Cortex of kidney (tissue), 1 donor: ENCODE measurements at places on chromosomes 2 and 18.

GRCh38 chr2:8622199-8622911 lies 59.5 kb upstream of the ID2 start:
- DNase-seq: no peak

GRCh38 chr2:167254721-167255120 lies 366.4 kb downstream of the XIRP2 start:
- DNase-seq: no peak

GRCh38 chr2:218127929-218128455 lies 2.2 kb downstream of the CXCR2 start:
- no peak for DNase-seq

- DNase-seq: no peak
These were observed 56.2 kb downstream of the ETAA1 start for GRCh38 chr2:67453310-67453709.

GRCh38 chr2:136251197-136251884 lies 133.4 kb upstream of the CXCR4 start:
- no peak for DNase-seq

- no peak for DNase-seq
These were observed 127.3 kb downstream of the SCG2 start for GRCh38 chr2:223474893-223475292.

DNA sequence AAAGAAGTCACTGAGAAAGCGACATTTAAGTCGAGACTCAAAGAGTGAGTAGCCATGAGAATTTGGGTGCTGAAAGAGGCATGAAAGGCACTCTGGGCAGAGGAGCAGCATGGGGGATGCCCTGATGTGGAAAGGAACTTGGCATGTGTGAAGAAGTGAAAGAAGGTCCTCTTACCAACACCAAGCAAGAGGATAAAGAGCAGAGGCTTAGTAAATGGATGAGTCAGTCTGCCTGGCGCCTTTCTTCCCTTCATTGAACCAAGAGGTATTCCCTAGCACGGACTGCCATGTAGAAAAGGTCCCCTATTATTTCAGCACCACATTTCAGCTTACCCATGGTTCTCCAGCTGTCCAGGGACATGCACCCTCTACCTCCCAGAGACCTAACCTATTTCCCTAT lies 221.1 kb upstream of the NRP2 start:
- DNase-seq: no peak

GRCh38 chr2:26740890-26741302 lies 23.2 kb upstream of the SLC35F6 start:
- DNase-seq: no peak

- no peak for DNase-seq
These were observed 50.2 kb upstream of the KCNE4 start for GRCh38 chr2:223001797-223002175.

DNA sequence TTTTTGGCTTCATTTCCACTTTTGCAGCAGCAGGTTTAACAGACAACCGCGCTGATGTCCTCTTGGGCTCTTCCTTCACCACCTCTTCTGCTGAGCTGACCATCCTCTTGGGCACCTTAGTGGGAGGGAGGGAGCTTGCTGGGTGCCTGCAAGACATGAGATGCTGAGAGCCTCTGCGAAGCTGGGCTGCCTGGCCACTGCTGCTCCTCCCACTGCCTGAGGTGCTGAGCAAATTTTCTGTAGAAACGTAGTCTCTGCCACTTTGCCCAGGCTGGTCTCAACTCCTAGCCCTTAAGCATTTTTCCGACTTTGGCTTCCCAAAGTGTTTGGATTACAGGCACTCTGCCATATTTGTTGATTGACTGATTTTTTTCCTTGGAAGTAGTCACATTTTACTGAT lies 422.2 kb upstream of the MC4R start:
- no peak for DNase-seq

- no peak for DNase-seq
These were observed at the start of gene REG1B for GRCh38 chr2:79087785-79088364. Gene REG1B (minus strand): TSS chr2:79087993. CDS start chr2:79087612, 381 bp downstream.

DNA sequence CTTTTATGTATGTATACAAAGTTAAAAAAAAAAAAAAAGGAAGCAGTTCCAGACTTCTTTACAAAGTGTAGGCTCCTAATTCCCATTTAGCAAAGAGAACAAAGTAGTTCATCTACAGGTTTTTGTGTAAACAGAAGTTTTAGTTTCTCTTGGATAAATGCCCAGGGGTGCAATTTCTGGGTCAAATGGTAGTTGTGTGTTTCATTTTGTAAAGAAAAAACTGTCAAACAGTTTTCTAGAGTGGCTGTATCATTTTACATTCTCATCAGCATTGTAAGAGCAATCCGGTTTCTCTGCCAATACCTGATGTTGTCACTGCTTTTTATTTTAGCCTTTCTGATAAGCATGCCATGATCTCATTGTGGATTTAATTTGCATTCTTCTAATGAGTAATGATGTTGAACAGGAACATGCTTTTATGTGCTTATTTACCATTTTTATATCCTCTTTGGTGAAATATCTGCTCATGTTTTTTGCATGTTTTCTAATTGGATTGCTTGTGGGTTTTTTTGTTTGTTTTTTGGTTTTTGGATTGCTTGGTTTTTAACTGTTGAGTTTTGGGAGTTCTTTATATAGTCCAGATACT lies 16.6 kb upstream of the PSME4 start:
- DNase-seq: no peak
